ENCODE measurements at places on chromosomes 13 and 19.

GRCh38 chr13:46948338-46948737 is 51.5 kb upstream of the HTR2A start:
- no peaks in the 10 kb centered on the region for H3K36me3 ChIP-seq
- no peak for DNase-seq
- no peak overlapping the region for H3K27ac ChIP-seq
- H3K4me1 ChIP-seq = no peaks in the 10 kb centered on the region
- no peak overlapping the region for H3K4me3 ChIP-seq

DNA sequence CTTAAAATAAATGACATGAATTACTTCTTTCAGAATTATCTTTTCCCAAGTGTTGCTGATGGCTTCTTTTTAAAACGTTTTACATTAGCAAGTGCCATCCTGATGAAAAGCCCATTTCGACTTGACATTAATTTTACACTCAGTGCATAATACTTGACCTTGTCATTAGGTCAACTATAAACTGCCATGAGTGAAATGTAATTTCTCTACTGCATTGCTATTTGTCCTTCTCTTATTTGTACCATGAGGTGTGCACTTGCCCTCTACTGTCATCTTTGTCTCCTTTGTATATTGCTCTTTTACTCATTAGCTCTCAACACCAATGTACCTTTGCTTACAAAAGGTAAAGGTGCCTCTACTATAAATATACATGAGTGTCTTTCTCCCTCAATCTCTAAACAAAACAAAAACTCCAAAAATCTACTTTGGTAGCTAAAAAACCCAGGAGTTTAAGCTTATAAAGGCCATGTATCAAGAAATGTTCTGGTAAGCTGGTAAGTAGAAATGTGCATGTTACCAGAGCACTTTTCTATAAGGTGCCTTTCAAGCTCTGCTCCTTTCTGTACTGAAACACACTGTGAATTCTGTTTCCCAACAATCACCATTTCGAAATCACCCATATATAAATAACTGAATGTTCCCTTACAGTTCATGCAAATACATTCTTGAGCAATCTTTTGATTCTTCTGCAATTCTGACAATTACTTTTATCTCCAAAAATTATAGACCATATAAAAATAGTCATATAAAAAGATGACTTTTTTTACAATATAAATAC is 351.4 kb downstream of the SLITRK5 start:
- no peaks in the 10 kb centered on the region for H3K4me1 ChIP-seq
- no peak overlapping the region for H3K4me3 ChIP-seq
- no peaks in the 10 kb centered on the region for H3K27me3 ChIP-seq
- no peaks in the 10 kb centered on the region for H3K36me3 ChIP-seq

GRCh38 chr13:102487330-102487729 is 85.5 kb upstream of the FGF14 start:
- no peaks in the 10 kb centered on the region for H3K4me1 ChIP-seq
- H3K36me3 ChIP-seq = no peaks in the 10 kb centered on the region
- H3K4me3 ChIP-seq = no peak overlapping the region
- DNase-seq = no peak

DNA sequence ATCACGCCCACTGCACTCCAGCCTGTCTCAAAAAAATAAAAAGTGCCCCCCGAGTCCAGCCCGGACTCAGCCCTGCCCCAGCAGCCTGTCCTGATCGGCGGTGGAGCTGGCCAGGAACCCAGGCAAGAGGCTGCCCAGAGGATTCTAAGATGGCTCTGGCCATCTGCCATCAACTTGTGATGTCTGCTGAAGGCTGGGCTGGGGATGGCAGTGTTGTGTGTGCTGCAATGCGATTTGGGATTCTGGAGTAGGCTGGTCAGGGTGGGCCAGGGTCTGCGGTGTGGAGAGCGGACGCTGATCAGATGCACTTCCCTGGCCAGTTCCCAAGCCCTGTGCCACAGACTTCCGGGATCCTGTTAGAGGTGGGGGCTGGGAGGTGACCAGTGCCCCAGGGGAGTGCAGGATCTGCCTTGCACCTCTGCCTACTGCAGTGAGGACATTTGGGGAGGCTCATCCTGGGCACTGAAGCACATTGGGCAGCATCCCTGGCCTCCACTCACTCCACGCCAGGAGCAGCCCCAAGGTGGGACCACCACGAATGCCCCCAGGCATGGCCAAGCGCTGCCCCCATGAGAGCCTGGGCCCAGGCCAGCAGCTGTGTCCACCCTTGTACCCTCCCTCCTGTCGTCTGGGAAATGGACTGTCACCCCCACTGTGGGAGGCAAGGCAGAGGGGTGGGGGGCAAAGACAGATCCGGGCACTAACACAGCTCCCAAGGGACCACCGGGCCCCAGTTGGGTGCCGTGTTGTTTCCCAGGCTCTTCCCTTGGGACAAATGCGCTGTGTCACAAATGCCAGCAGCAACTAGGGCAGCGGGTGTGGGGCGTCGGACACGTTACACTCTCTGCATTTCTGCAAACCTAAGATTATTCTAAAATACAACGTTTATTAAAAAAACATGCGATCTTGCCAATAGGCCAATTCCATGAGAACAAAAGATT is 3.4 kb upstream of the TBXA2R start:
- no peak overlapping the region for H3K4me3 ChIP-seq
- H3K36me3 ChIP-seq = peaks cover 34% of the 10 kb centered on the region
- peaks cover 9% of the 10 kb centered on the region for H3K4me1 ChIP-seq
- no peak for DNase-seq
- no peaks in the 10 kb centered on the region for H3K27me3 ChIP-seq

DNA sequence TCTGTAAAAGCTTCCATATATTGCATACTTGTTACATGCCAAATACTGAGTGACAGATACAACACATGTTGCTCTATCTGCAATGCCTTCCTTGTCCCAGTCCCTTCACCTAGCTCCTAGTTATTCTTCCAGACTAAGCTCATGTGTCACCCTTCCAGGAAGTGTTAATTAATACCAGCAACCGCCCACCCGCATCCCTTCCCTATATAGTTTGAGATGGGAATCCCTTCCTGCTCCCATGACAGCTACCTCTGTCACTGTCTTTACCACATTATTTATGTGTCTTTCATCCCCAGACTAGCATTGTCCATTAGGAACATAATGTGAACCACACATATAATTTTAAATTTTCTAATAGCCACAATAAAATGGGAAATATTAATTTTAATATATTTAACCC is 49.5 kb upstream of the FRY start:
- DNase-seq = no peak
- no peak overlapping the region for H3K4me3 ChIP-seq
- H3K27ac ChIP-seq = no peak overlapping the region
- peaks cover 10% of the 10 kb centered on the region for H3K4me1 ChIP-seq

DNA sequence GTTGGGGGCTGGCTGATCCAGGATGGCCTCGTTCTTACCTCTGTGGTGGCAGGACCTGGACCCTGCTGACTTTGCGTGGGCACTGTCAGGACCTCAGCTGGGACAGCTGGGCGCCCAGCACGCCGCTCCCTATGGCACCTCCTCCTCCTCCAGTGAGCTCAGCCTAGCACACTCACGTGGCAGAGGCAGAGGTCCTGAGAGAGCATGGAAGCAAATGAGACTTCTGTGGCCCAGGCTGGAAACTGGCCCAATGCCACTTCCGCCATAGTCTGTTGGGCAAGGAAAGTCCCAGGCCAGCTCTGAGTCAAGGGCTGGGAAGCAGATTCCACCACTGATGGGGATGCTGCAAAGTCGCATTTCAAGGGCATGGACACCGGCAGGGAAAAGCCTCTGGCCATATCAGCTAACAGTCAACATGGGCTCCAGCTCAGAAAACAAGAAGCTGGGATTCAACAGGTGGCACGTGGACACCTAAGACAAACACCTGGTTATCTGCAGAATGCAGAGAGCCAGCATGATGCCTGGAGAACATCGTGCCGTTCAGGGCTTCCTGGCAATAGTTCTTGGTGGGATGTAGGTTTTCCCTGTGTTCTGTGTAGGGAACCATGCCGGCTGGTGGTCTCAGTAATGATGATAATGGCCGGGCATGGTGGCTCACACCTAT is 16.7 kb downstream of the MYBPC2 start:
- H3K36me3 ChIP-seq = no peaks in the 10 kb centered on the region
- no peaks in the 10 kb centered on the region for H3K27me3 ChIP-seq
- no peaks in the 10 kb centered on the region for H3K4me1 ChIP-seq

DNA sequence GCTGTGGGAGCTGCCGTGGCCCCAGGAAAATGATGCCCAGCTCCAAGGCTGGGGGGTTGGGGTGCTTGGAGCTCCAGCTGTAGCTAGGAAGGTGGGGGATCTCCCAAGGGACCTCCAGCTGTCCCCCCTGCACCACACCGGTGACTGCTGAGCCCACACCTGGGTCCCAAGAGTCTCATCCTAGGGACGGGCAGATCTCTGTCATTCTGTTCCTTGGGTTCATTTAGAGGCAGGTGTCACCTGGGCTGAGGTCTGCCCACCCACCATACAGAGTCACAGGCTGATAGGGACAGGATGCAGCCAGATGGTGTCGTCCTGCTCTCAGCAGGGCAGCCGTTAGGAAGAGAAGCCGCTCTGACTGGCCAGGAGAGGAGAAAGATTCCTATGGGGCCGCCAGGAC is 5.3 kb downstream of the F2RL3 start:
- H3K36me3 ChIP-seq = no peaks in the 10 kb centered on the region
- H3K4me1 ChIP-seq = peaks cover 17% of the 10 kb centered on the region
- H3K27me3 ChIP-seq = no peaks in the 10 kb centered on the region
- no peak overlapping the region for H3K4me3 ChIP-seq
- peak overlapping the region; percentile 55 for H3K27ac ChIP-seq

GRCh38 chr19:47100290-47100689 is 13.3 kb downstream of the ZC3H4 start:
- no peak overlapping the region for H3K27ac ChIP-seq
- H3K36me3 ChIP-seq = no peaks in the 10 kb centered on the region
- DNase-seq = no peak
- no peaks in the 10 kb centered on the region for H3K27me3 ChIP-seq
- H3K4me3 ChIP-seq = no peak overlapping the region

GRCh38 chr13:71871844-71872243 is 4.8 kb upstream of the DACH1 start:
- no peaks in the 10 kb centered on the region for H3K27me3 ChIP-seq
- no peaks in the 10 kb centered on the region for H3K4me1 ChIP-seq
- no peak overlapping the region for H3K27ac ChIP-seq
- H3K36me3 ChIP-seq = no peaks in the 10 kb centered on the region
- H3K4me3 ChIP-seq = no peak overlapping the region

DNA sequence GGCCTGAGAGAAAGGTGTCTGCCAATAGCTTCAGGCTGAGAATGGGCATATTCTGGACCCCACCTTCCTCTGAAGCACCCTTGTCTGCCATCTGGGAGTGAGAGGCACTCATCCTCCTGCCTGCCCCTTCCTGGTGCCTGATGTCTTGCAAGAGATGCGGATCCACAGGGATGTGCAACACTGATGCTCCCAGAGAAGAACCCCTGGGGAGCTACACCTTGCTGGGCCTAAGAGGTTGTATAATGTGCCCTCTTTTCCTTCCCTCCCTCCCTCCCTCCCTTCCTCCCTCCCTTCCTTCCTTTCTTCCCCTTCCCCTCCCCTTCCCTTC is 34.6 kb downstream of the ADPRHL1 start:
- DNase-seq = no peak
- H3K36me3 ChIP-seq = no peaks in the 10 kb centered on the region
- no peaks in the 10 kb centered on the region for H3K4me1 ChIP-seq
- H3K4me3 ChIP-seq = no peak overlapping the region

GRCh38 chr19:7140137-7140536 is 70.6 kb downstream of the ZNF557 start:
- no peak for DNase-seq
- H3K36me3 ChIP-seq = no peaks in the 10 kb centered on the region
- H3K4me3 ChIP-seq = no peak overlapping the region
- no peak overlapping the region for H3K27ac ChIP-seq

- H3K27me3 ChIP-seq = no peaks in the 10 kb centered on the region
- no peak for DNase-seq
- no peaks in the 10 kb centered on the region for H3K36me3 ChIP-seq
- no peak overlapping the region for H3K4me3 ChIP-seq
- no peaks in the 10 kb centered on the region for H3K4me1 ChIP-seq
These were observed 1694.8 kb upstream of the PCDH20 start for GRCh38 chr13:63110466-63110865.
